ENCODE measurements at places on chromosomes 7 and 10.

- DNase-seq = no peak
Measured at GRCh38 chr10:74816824-74817498, 9.4 kb upstream of the KAT6B start.

DNA sequence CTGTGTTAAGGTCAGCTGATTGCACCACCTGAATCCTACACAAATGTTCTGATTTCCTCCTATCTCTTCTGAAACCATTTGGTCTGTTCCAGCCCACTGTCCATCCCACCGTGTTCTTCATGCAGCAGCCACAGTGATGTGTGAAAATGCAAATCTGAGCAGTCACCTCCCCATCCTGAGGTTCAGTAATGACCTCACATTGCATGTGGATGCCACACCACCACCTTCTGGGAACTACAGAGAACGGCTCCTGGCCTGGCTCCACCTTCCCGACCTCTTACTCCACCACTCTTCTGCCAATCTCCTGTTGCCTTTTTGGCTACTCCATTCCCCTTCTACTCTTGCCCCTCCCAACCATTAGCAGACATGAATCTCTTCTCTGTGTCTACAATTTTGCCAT, 244.4 kb downstream of the TNS3 start:
- DNase-seq = no peak

GRCh38 chr10:4683137-4683536, 142.9 kb upstream of the AKR1E2 start:
- no peak for DNase-seq

- DNase-seq = no peak
Measured at GRCh38 chr10:54607983-54608382, 193.0 kb downstream of the PCDH15 start.

All from activated CD8-positive, alpha-beta T cell treated with anti-CD3 and anti-CD28 coated beads for 36 hours (primary cell).